Adrenal gland (tissue), 19 donors: ENCODE measurements at places on chromosomes 7 and 10.

DNA sequence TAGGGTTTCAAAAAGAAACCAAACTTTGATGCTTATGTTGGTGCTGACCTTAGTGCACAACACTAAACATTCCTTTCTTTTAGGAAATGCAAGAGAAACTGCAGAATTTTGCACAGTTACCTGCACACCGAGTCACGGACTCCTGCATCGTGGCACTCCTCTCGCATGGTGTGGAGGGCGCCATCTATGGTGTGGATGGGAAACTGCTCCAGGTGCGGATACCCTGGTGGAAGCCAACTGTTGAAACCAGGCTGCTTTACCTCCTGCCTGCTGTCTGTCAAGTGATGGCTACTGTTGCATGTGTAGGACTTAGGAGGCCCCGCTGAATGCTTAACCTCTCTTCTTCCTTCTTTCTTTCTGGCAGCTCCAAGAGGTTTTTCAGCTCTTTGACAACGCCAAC, 11.7 kb downstream of the CASP2 start:
- peak; percentile 67 for DNase-seq

- no peak for DNase-seq
Observed at GRCh38 chr7:27779873-27780272, 39.9 kb downstream of the TAX1BP1 start.

- no peak for DNase-seq
Observed at GRCh38 chr10:129531969-129532660, 65.1 kb downstream of the MGMT start.

- no peak for DNase-seq
Observed at GRCh38 chr7:123415625-123416024, 118.8 kb downstream of the IQUB start.

GRCh38 chr10:17432723-17433122, 21.7 kb downstream of the ST8SIA6 start:
- no peak for DNase-seq
